GM12891 (cell line): ENCODE measurements at places on chromosomes 5 and 9.

- DNase-seq = no peak
Observed at GRCh38 chr5:67222243-67223025, 25.8 kb upstream of the CD180 start.

DNA sequence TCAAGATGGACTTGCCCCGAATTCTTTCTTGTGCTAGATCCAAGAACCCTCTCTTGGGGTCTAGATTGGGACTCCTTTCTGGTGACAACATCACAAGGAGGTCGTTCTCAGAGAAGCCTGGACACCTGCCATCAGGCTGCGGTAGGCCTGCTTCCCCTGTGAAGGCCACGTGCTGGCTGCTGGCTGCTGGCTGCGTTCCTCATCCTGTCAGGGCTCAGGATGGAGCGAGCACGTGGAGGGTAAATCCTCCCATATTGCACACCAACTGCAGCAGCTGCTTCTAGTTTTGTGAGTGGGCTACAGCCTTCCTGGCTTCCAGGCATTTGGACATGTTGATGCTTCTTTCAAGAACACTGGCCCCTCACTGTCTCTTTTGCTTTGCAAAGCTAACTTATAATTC is 95.6 kb downstream of the HSPA4 start:
- DNase-seq = no peak

GRCh38 chr5:6598351-6598900 is 34.4 kb downstream of the NSUN2 start:
- DNase-seq = no peak

GRCh38 chr9:105969636-105970035 is 275.3 kb downstream of the TMEM38B start:
- no peak for DNase-seq

- no peak for DNase-seq
Observed at GRCh38 chr5:127440831-127441230, 76.6 kb upstream of the PRRC1 start.

DNA sequence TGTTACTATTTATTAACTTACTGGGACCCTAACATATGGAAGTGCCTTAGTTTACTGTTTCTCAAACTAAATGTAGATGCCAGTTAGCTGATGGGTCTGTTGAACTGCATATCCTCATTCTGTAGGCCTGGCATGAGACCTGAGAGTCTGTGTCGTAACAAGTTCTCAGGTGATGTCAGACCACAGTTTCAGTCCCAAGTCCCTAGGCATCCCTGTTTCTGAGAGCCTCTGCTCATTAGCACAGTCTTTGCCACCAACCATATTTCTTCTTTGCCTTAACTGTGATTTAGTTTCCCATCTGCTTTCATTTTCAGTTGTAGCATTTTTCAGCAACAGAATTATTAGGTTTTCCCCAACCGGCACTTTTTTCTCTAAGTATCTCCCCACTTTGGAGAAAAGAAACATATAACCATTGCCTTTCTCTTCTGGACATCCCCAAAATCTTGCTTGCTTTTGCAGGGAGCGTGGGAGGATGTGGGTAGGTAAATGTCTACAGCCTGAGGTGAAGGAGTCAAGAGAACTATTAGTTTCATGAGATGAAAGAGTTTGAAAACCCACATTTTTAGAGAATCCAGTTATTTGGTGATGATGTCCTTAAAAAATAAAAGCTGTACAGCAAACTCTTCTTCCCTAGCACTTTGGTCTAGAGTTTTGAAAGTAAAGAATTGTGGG is 74.6 kb downstream of the NUDT12 start:
- DNase-seq = no peak

GRCh38 chr5:77828445-77828844 is 52.3 kb upstream of the TBCA start:
- no peak for DNase-seq

GRCh38 chr5:15215056-15215455 is 284.9 kb upstream of the FBXL7 start:
- DNase-seq = no peak

GRCh38 chr9:76090909-76091308 is 200.4 kb downstream of the PCSK5 start:
- no peak for DNase-seq

DNA sequence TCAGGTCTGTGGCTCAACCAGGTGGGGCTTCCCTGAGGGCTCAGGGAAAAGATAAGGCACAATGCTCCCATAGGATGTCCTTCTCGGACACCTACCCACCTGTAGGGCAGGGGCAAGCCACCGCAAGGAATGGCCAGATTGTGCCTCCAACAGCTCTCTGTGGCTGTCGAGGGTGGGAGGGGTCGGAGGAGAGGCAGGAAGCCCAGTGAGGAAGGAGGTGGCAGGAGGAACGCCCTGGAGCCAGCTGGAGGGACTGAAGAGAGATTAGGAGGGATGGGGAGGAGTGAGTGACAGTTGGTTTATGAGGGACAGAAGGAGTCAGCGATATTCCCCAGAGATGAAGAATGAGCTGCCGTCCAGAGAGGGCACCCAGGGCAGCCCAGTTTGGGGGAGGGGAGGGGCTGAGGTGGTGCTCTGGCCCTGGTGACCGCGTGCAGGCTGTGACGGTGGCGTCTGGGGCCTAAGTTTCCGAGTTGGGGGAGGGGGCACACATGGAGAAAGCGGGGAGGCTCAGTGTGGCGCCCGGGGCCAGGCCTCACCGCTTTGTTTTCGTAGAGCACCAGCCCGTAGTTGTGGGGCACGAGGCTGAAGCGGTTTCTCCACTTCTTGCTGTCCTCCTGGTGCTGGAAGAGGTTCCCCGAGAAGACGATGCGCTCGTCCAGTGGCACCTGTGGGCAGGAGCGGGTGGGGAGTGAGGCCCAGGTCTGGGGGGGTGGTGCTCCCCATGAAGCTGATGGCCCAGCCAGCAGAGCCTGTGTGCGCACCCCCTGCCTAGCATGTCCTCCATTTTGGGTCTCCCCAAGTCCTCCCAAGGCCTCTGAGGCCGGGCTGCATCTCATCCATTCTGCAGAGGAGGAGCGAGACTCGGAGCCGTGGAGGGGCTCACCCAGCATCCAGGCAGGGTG is 75.6 kb downstream of the LRSAM1 start:
- no peak for DNase-seq

DNA sequence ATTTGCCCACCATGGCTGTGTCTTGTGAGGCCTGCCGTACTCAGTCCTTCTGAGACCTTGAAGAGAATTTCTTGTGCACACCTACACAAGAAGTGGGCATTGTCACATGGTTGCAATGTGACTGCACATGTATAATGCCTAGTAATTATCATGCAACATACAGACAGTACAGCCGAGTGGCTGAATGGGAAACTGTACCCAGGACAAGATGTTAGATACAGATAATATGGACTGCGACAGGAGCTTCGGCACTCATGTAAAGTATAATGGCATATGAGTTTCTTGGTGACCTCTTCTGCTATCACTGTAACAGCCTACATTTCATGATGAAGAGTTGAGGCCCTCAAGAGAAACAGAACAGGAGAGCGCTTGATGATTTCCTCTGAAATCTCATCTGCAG is 4.8 kb upstream of the PRKACG start:
- no peak for DNase-seq

DNA sequence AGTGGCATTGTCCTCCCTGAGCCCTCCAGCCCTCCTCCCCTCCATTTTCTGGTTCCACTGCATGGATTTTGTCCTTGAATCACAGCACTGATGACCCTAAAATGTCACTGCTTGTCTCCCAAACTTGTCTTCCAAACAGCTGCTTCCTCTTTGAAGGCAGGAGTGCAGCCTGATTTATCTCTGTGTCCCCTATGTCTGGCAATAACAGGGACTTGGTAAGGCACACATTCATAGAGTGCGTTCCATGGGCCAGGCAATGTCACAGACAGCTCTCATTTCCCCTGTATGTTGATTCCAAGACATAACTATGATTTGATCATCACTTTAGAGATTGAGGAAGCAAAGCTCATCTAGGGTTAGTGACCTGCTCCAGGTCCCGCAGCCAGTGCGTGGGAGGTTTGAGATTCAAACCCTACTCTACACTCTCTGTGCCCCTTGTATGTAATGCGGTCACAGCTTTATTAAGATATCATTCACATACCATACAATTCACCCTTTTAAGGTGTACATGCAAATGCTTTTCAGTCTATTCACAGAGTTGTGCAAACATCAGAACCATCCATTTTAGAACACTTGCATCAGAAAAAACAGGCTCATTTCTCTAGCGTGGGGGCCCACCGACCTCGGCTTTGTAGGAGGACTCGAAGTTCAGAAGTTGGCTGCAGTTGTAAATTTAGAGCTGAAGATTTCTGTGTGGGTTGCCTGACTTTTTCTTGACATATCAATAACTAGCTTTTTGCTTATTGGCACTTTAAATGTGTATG is 28.4 kb upstream of the BOD1 start:
- DNase-seq = no peak

DNA sequence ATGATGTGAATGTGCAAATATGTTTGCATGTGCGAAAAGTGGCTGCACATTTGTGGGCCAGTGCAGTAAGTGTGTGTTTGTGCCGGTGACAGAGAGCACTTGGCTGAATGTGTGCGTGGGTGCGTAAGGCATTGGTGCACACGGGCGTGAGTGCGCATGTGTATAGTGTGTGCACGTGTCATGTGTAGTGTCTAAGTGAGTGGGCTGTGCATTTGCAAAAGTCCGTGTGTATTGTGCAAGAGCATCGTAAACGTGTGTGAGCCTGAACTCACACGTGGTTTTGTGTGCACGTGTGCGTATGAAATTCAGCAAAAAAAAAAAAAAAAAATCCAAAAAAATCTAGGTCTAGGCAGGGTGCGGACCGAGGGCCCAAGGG is 6.5 kb upstream of the EBF1 start:
- DNase-seq = no peak
